ENCODE measurements at places on chromosomes 13 and 19.

DNA sequence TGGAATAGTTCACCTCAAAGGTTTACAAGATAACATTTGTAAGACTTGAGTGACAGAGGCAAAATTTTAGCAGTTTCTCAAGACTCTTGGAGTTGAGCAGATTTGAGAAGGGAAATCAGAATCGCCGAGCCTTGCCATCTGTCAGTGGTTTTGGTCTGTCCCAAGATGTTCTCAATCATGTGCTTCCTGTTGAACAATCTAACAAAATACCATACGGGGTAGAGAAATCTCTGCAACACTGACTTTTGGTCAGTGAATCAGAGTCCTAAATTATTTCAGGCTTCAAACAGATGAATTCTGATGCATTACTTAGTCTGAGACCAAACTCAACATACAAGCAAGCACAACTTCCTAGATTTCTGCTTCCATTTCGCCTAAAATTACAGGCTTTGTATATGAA is 3.8 kb downstream of the KCTD12 start:
- DNase-seq, result no peak

- DNase-seq, result no peak
Measured at GRCh38 chr19:30810726-30811125, 438.5 kb downstream of the ZNF536 start.

GRCh38 chr19:51726049-51726448 is 2.3 kb upstream of the HAS1 start:
- DNase-seq, result no peak

- DNase-seq, result no peak
Measured at GRCh38 chr19:2040647-2041432, 10.2 kb downstream of the MKNK2 start.

Data from stimulated activated CD4-positive, alpha-beta T cell treated with anti-CD3 and anti-CD28 coated beads, Interleukin-2, amount 100 ng/mL, for 48 hours (primary cell).